ENCODE measurements at places on chromosomes 12 and 14. TPM values are rescaled to one million over a fixed set of nuclear protein-coding genes. Genes with fewer than 3 reads are reported as not detected.

TOMM20L gene
- polyA plus RNA-seq, result not detected

LMNTD1 gene
- polyA plus RNA-seq, result not detected

P3H3 gene
- 21.1 TPM for polyA plus RNA-seq

FGD6 gene
- 2.2 TPM for polyA plus RNA-seq

DNA sequence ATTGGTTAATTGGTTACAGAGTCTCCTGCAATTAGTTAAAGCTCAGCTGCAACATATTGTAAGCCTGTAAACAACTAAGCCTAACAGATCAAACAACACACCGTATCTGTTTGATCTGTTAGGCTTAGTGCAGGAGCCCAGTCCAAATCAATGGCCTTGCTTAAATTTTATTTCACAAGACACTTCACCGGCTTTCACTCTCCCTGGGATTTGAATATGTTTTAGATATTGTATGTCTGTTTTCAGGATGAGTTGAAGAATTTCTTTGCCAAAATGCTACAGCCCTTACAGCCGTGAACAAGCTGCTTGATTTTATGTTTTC, 5.5 kb upstream of the RNASE1 start:
- no peak for DNase-seq

DNA sequence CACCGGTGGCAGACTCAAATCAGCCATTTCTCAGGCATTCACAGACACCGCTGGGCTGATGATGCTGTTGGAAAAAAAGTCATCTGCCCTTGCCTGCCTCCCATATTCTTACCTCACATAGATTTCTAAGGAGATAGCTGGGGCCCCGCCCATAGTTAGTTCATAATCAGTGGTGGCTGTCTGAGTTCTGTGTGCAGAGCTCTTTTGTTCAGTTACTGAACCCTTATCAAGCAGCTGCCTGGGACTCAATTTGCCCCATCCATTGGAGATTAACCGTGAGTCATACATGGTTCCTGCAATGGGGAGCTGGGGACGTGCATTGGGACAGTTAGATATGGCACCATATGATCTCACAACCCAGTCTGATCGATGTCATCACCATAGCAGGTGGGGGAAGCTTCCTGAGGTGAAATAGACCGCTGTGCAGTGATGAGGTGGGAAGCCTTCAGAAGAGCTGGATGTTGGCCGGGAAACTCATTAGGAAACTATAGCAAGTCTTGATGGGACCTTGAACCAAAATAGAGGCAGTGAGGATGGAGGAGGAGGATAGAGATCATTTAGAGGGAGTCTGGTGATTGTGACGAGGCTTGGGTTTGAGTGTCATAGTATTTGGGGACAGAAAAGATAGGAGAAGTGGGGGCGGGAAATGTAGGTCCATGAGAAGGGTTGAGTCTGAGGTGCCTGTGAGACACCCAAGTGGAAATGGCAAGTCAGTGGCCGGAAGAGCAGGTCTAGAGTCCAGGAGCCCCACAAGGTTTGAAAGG, 147.8 kb downstream of the GCH1 start:
- DNase-seq, result no peak

GRCh38 chr14:73180385-73180805, 44.1 kb downstream of the PSEN1 start:
- DNase-seq, result peak; percentile 27
